ENCODE measurements at places on chromosomes 1 and 21. TPM values are rescaled to one million over a fixed set of nuclear protein-coding genes. Genes with fewer than 3 reads are reported as not detected.
A peak's percentile ranks its signal among the peaks of the same experiment; 100 is the strongest.

CD84 gene
- total RNA-seq: 10.8 TPM

RIPPLY3 gene
- 0.18 TPM for total RNA-seq

DNA sequence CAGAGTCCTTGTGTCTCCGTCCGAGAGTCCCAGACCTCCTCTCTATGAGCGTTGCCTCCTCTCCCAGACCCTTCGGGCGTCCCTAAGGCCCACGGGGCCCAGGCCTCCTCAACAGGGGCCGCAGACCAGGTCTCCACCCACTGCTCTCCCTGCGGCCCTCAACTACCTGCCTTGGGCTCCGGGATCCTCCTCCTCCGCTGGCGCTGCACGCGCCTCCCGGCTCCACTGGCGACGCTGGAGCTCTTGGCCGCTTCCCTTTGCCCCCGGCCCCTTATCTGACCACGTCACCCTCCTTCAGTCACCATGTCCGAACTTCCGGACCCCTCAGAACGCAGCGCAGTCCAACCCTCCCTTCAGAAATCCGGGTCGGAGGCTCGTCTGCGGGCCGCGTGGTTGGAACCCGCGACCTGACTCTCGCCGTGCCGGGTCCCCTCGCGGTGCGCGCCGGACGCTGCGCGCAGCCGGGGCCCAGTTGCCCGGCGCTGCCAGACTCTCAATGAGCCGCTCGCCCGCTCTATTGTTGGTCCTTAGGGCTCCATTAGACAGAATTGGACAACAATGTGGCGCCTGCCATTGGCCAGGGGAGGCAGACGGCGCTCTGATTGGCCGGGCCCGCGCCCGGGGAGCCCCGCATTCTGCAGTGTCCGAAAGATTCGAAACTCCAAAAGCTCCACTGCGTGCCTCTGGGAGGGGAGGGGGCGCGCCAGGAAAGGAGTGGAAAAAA lies at the start of gene DMRTA2:
Gene DMRTA2, minus strand, starts transcription at position 498 of the 724 bp plus-strand sequence. CDS start 1,907 bp downstream, outside the sequence.
- peak; percentile 55 for DNase-seq

DNA sequence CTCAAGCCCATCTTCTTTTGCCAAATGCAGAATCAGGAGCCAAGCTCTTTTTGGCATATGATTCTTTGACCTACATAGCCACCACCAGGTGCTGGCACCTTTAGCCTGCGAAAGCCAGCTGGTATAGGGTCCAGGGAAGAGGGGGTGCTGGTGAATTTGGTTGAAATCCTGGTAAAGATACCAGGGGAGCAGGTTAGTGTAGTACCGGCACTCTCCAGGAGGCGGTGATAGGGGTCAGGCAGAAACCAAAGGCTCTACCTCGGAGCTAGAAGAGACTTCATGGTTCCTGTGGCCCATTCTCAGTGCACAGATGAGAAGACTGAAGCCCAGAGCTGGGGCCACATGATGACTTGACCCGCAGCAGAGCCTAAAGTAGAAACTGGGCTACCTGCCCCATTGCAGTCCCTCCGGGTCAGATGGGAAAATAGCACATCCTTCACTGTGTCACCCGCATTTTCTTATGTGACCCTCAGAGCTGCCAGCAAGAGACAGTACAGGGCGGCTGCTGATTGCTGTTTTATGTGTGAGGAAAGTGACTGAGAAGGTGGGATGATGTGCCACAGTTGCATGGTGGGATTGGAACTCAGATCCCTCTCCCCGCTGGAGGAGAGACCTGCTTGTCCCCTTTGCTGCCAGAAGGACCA lies 36.0 kb upstream of the IL19 start:
- DNase-seq: peak; percentile 34

PCAT6 gene
- total RNA-seq: 1.3 TPM

DNA sequence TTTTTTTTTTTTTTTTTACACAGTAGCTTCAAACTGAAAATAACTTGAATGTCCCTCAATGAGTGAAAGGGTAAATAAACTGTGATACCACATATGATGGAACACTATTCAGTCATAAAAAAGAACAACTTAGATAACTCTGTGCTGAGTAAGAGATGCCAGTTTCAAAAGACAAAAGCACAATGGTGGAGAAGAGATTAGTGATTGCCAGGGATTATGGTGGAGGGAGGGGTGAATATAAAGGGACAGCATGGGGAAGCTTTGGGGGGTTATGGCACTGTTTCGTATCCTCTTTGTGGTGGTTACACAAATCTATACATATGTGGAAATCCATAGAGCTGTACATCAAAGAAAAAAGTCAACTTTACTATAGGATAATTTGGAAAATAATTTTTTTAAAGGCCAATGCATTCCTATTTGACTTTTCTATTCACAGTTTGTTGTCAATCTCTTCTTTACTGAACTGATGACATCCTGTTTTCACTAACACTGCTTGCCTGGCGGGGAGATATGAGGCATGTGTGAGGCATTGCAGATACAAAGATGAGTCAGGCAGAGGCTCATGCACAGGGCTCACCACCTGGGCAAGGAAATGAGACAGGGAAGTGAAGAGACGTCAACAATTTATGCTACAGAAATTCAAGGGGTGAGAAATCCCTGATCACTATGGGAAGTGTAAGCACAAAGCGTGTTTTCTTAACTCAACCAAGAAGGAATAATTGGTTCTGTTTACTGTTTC lies 302.7 kb downstream of the DUSP10 start:
- no peak for DNase-seq

INSRR gene
- not detected for total RNA-seq

DNA sequence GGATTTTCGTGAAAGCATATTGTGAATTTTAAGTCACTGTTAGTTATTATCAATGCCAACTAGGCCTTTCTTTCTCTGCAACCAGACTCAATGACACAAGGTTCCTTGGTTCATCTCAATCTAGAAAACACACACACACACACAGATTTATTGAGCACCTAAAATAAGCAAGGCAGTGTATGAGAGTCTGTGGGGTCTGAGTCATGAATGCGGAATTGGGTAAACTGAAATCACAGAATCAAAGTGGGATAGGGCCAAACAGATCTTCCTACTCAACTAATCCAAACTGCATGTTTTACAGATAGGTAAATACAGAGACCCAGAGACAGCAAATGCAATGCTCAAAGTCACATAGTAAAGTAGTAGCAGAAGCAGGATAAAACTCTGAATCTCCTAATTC lies 48.5 kb upstream of the NRDC start:
- DNase-seq: no peak

DNA sequence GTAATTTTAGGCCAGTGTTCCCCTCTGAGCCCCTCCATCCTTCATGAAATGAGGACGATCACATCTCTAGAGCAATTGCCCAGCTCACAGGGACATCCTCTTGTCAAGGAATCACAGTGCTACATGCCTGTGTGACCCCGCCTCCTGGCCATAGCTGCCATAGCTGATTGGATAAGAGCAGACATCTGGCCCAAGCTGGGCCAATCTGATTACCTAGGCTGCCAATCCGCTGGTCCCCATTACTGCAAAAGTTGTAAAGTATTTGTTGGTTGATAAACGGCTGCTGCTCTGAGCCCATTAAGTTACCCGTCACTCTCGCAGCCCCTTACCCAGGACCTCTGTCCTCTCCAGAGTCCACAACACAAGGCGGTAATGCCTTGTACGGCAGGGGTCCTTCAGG lies 8.3 kb downstream of the NT5C1A start:
- no peak for DNase-seq

- peak; percentile 13 for DNase-seq
These were observed 604.7 kb downstream of the PTPRC start for GRCh38 chr1:199243423-199244061.

EDARADD gene
- total RNA-seq: 2.3 TPM

GRCh38 chr1:21946836-21947587 lies 9.9 kb upstream of the HSPG2 start:
- DNase-seq: peak; percentile 44

DNA sequence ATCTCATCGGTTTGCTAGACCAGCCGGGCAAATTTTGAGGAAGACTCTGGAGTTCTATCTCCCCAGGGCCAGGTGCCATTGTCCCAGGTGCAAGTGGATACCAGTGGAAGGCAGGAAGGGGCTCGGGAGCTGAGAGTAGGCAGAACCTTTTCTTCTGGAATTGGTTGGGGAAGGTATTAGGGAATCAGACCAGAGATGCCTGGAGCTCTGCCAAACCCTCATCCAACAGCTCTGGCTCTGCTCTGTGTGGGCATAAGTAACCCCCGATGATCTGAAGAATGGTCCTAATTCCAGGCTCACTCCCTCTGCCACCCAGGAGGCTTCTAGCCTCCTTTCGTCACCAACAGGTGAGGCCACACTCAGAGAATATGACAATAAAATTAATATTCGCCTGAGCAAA lies 69.9 kb downstream of the PGBD5 start:
- no peak for DNase-seq

SYDE2 gene
- total RNA-seq: 48.9 TPM

GRCh38 chr1:222042120-222042519 lies 300.2 kb upstream of the DUSP10 start:
- no peak for DNase-seq

- peak; percentile 40 for DNase-seq
These were observed 9.1 kb downstream of the KCNT2 start for GRCh38 chr1:196598942-196599748.

All from lung (tissue), 17 donors.